ENCODE measurements at places on chromosomes 5 and 9.

DNA sequence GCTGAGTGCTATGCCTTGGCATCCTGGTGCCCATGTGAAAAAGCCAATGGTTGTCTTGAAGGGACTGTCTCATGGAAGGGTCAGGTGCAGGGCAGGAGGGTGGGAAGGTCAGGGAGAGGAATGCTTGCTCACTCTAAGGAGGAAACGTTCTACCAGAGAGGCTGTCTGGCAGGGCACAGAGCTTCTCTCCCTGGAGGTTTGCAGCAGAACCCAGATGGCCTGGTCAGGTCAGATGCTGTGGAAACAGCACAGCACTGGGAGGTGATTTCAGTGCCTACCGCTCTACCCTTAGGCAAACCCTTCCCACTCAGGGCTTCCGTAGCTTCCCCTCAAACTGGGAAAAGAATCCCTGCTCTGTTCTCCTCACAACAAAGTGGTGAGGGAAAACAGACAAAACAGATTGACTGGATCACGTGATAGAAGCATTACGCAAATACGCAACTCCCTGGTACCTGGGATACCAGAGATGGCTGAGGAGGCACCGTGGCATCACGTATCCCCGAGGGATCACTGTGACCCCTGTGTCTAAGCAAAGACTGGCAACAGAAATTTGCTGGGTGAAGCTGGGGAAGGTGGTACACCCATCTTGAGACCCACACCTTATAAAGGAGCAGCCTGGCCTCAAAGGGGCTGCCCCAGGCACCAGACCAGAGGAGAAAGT lies 3.9 kb upstream of the MGAT1 start:
- DNase-seq = no peak

DNA sequence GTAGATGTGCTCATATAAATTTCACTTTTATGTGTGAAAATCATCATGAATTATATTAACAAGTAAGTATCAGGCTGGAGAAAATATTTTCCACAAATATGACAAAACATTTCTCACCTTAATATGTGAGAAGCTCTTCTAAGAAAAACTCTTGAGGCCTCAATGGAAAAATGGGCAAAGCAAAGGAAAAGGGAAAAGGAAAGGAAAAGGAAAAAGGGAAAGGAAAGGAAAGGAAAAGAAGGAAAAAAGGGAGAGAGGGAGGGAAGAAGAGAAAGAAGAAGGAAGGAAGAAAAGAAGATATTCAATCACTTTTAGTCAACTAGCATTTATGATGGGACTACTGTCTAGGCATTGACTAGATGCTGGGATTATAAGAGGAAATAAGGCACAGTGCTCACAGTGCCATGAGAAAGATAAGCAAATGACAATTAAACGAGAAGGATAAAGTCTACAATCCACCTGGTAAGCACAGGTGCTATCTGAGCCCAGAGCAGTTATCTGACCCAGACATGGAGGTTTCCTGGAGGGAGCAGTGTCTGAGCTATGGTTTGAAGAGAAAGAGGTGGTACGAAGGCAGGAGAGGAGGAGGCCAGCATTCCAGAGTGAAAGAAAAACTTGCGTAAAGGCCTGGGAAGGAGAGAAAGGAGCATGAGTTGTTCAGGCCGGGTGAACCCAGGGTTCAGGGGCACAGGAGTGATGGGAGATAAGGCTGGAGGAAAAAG lies 18.3 kb upstream of the ACSL6 start:
- DNase-seq = no peak

DNA sequence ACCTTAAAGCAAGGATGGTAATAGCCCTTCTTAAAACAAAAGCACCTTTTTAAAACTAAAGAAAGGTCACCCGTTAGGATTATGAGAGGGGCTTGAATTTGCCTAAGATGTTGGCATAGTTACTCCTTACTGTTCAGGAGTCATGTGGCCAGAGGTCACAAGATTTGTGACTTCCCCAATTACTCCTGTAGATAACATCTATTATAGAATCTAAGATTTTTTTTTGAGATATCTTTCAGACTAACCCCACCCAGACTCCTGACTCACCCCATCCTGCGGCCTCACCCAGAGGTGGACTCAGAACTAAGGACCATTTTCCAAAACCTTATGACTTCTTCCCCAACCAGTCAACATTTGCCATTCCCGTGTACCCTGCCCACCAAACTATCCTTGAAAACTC lies 2.4 kb downstream of the CD180 start:
- no peak for DNase-seq

DNA sequence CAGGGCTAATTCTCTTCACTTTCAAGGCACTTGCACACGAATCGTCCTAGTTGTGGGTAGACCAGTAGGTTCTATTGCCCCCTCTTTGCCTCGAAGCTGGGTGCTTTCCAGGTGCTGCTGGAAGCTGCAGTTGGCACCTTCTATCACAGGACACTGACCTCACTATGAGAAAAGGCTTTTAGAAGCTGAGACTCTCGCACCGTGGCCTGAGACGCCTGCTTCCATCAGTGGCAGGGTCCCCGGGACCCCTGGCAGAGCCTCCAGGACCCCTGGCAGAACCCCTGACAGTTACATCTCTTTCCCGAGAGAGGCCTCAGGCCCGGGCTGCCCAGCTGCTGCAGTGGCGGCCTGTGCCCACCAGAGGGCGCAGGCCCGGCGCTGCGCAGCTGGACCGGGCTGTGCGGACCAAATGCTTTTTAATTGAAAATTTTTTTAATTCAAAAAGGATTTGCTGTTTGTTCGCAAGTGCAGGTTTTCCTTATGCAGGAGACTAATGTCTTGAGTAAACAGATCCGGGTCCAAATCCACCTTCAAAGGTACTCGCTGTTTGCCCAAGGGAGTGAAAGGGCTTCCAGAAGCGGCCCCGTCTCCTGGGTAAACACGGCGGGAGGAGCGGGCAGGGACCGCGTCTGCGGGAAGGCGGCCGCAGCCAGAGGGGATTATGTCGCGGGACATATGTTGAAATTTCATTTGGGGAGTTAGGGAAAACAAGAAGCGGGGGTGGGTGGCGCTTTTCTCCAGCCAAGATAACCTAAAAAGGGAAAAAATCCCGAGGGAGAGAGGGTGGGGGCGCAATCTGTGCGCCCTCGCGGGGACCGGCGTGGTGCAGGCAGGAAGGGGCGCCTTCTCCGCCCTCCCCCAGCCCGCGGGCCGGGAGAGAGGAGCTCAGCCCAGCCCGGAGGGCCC lies 114.5 kb upstream of the LMX1B start:
- DNase-seq = peak; percentile 13

DNA sequence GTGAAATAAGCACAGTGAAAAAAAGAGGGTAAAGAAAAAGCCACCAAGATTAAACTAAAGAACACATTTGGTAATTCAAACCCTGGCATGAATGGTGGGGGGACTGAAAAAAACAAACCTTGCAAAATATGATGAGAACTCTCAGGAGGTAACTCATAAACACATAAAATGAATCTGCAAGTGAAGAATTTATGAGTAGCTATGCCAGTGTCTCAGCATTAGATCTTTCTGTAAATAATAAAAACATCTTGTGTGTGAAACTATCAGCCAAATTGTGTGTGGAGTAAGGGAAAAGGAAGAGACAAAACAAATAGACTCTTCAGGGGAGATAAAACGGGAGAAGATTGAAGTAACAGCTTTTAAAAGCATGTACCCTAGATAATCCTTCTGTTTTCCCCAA lies 129.6 kb upstream of the SPEF2 start:
- no peak for DNase-seq

DNA sequence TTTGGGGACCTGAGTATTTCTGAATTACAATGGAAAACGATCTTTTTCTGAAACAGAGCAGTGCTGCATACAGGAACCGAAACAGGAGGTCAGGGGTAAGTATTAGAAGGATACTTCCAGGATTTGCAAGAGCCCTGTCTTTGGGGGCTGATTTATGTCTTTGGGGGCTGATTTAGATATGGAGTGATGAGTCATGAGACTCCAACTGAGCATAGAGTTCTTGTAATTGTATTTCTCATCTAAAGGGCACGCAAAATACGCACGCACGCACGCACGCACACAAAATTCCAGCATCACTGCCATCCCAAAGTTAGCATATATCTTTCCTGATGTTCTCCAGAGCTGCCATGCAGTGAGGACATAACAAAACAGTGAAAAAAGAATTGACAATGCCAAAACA lies 414.8 kb upstream of the CCNH start:
- no peak for DNase-seq

- peak; percentile 9 for DNase-seq
These were observed 944 bp downstream of the ATOX1 start for GRCh38 chr5:151757233-151758140.

DNA sequence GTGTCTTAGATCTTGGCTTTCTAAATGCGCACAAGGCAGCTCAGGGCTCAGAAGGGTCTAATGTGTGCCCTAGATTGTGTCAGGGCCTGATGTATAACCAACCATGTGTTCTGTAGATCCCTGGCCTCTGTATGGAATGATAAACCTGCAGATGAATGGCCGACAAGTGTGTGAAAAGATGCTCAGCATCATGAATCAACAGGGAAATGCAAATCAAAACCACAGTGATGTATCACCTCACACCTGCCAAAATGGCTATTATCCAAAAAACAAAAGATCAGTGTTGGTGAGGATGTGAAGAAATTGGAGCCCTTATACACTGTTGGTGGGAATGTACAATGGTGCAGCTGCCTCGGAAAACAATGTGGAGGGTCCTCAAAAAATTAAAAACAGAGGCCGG lies 489.8 kb downstream of the SEMA5A start:
- DNase-seq = no peak

DNA sequence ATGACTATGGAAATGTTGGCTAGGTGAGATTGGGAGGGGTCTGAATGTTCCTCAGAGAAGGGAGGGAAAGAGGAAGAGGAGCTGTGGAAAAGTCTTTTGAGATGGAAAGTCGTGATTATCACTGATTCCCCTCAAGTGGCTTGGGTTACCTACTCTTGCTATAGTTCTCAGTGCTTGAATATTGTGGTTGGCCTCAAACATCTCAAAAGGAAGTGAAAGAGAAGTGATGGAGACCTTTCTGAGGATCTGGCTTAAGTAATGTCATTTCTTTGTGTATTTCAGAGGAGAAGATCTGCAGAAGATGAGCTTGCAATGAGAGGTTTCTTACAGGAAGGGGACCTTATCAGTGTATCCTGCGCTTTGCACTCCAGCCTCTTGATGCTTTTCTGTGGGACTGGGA lies 5.5 kb downstream of the EXOSC2 start:
- no peak for DNase-seq

DNA sequence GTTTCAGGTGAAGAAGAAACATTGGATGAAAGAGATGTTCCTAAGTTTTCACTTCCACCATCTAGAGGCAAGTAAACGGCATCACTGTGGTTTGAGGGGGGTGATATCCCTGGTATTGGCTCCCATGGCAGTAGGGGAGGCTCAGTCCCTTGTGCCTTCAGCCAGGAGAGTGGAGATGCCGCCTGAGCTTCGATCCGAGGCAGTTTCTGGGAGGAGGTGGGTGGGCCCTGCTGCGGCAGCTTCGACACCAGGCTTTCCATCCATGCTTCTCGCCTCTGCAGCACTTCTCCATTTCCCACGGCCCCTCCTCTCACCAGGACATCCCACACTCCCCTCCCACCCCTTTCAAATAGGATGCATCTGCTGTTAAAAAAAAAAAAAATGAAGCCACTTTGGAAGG lies 258.3 kb downstream of the GADD45G start:
- no peak for DNase-seq

- no peak for DNase-seq
These were observed 73.9 kb upstream of the VCAN start for GRCh38 chr5:83397658-83398057.

GRCh38 chr9:80061940-80062339 lies 490.2 kb downstream of the TLE4 start:
- DNase-seq = no peak

DNA sequence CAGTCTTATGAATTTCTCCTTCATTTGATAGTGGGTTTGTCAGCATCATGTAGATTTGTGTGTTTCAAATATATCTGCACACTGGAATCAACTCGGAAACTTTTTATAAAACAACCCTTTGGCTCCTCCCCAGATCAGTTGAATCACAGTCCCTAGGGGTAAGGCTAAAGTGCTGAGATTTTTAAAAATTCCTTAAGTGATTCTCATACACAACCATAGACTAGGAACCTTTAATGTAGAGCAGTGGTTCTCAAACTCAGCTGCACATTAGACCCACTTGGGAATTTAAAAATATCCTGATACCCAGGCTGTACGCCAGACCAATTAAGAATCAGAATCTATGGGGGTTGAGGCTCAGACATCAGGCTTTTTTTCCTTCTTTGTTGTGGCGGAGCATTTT lies 17.5 kb upstream of the JAK2 start:
- DNase-seq = no peak

All from T follicular helper cell (primary cell).